ENCODE measurements at places on chromosomes 3 and 15. TPM values are rescaled to one million over a fixed set of nuclear protein-coding genes. Genes with fewer than 3 reads are reported as not detected.

GP5 gene
- total RNA-seq = not detected

DNA sequence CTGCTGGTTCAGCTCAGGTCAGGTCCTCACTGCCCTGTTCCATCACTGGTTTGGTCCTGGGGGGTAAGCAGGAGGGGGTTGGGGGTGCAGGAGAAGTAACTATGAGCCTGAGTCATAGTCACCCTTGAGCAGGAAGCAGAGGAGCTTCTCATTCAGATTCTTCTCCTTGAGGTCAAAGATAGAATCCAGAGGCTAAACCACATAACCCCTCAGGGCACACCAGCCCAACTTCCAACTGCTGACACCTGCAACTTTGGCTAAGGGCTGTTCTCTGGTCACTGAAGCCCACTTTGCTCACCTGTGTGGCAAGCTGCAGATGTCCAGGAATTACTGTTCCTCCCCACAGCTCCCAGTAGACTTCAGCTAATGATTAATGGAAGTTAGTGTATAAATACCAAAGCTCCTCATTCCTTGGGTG lies 48.8 kb upstream of the LRRFIP2 start:
- no peak for DNase-seq

GHSR gene
- total RNA-seq = not detected

LRTM1 gene
- total RNA-seq = not detected

DNA sequence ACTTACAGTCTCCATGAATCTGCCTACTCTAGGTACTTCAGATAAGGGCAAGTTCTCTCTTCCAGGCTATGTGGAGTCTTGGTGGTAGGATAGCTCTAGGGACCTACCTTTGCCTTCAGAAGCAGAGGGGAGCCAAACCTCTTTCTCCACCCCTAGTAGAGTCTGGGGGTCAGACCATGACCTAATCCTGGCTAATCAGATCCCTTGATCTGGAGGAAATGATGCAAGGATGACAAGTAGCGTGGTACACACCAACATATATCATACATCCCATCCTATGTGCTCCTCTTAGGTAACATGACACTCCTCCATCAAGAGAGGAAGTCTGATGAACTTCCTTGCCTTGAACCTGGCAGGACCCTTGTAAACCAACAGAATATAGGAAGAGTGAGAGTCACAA lies 15.4 kb upstream of the PLA2G4F start:
- DNase-seq = no peak

DNA sequence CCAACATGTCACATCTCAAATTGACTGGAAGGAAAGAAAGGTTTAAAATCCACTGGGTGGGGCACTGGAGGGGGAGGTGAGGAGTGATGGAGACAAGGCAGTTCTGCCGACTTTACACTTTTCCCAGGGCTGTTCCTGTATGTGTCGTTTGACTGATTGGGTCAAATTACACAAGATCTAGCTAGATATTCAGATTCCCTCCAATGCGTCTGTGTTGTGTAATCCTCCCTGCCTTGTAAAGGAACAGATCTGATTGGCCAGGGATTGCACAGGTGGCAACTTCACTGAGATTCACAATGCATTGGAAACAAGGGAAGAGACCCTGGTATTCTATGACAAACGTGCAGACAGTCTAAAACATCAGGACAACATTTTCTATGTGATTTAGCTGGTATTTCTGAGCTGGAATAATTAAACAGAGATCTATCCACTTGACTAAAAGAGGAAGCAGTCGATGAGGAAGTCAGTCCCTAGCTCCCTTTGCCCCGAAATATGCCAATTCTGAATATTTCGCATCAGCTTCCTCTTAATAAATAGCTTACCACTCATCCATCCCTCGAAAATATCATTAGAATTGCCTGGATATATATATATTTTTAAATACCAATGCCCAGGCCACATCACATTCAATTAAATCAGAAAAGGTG lies 312.9 kb downstream of the RORA start:
- DNase-seq = no peak

ROBO2 gene
- total RNA-seq = 0.28 TPM

DNA sequence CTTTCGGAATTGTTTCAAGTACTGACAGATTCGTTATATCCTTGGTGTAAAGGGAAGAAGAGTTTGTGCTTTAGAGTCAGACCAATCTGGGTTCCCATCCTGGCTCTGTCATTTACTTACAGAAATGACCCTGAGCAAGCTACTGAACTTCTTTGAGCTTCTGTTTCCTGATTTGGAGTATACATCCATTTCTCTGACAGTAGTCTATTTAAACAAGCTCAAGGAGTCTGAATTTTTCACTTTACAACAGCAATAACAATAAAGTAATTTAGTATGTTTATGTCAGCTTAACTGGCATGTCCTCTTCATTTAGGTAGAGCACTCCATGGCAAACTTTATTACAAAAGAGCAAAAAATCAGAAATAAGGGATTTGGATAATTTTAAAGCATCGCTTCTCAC lies 27.8 kb downstream of the FAM98B start:
- DNase-seq = no peak

GRCh38 chr3:89787979-89788378 lies 680.6 kb downstream of the EPHA3 start:
- DNase-seq = no peak

- no peak for DNase-seq
Observed at GRCh38 chr3:176208915-176209314, 988.4 kb downstream of the TBL1XR1 start.

DNA sequence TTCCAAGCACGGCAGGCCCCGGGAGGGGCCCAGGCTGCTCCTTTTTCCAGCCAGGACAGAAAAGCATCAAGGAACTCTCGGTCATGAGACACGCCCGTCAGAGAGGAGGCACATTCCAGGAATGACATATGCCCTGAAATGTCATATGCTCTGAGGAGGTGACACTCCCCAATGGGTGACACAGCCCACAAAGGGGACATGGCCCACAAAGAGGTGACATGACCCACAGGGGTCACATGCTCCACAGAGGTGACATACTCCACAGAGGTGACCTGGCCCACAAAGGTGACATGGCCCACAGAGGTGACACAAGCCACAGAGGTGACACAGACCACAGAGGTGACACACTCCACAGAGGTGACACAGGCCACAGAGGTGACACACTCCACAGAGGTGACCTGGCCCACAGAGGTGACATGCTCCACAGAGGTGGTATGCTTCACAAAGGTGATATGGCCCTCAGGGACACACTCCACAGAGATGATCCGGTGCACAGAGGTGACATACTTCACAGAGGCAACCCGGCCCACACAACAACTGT lies 79.2 kb downstream of the ABHD5 start:
- DNase-seq = peak; percentile 25

DNA sequence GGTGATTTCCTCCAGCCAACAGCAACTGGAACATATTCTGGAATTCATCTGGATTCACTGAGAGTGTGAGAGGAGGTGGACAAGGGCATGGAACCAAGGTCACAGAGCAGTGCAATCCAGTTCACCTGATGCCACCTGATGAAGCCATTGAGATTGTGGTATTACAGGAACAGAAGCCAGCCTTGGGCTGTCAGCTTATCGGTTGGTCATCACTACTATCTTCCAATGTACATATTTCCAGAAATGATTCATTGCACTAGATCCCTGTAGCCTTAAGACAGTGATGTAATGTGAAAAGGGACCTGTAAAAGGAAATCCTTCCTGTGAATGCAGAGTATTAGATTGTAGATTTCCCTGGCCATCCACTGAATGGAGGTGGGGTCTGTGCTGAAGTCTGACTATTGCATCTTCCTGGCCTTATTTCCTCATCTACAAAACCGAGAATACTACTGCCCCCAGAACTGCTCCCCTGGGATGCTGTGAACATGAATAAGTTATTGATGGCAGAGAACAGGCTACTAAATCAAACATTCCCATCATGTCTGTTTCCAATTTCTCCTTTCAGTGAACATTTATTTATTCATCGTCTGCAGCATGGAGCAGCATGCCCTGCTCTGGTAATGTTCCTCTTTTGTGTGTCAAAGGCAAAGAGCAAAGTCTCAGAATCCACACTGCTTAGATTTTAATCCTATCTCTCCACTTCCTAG lies 47.4 kb upstream of the TPM1 start:
- DNase-seq = no peak

- peak; percentile 26 for DNase-seq
Observed at GRCh38 chr3:85360742-85361387, 402.1 kb downstream of the CADM2 start.

DNA sequence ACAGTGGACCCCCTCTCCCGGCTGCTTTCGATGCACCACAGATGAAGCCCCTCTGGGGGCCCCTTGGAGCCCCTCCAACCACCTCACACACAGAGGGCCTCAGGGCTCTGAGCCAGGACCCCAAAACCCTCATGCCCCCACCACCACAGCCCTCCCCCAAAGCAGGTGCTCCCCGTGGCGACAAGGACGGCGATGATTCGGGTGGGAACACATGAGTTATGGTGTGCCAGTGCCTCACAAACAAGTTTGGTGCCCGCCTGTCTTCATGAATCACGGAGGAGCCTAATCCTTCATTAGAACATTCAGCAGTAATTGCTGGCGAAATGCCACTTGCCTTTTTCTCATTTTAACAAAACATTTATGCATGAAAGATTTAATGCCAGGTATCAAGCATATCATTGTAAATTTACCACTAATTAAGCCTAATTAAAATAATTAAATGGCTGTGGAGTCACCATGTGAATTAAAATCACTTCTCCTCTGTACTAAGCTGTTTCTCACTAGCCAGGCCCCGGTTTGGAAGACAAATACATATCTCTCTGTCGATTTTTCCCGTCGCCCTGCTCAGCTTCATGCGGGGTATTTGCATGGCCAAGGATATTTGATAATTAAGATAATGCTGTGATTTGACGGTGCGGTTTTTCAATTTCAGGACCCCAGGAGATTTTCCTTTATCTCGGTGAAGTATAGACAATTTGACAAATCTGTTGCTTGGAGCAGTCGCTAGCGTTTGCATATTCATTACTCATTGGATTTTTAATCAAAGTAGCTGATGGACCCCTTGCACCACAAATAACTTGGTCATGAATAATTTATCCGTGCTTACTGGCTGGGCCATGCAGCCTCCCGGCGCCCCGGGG lies 157.0 kb downstream of the TLE3 start:
- DNase-seq = no peak

DNA sequence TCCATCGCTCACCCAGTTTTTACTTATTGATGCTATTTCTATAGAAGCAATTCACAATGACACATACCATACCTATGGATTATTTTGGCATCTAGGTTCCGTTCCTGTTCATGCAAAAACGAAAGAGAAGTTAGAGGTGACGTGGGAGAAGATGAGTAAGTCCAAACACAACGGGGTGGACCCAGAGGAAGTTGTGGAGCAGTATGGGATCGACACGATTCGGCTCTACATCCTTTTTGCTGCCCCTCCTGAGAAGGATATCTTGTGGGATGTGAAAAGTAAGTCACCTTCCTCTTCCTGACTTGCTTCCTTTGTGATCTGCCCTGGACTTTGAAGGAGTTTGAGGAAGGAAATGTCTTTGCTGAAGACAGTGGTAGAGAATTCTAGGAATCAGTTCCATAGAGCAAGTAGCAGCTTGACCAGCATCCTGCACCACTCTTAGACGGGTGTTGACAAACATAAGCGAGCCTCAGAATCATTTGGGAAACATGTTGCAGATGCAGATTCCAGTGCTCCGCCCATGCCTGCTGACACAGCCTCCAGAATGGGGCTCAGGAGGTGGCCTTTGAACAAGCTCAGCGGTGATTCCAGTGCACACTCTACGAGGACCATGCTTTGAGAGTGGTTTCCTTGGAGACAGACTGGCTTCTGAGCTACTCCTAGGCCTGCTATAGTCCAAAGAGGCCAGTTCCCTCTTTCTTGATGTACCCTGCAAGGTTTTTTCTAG lies 78.4 kb upstream of the LIMD1 start:
- no peak for DNase-seq

FOXB1 gene
- total RNA-seq = not detected

GRCh38 chr3:129132097-129132866 lies 10.7 kb upstream of the RAB43 start:
- no peak for DNase-seq

DUOXA1 gene
- total RNA-seq = 0.67 TPM

SCN5A gene
- total RNA-seq = 0.47 TPM

- DNase-seq = no peak
Observed at GRCh38 chr15:92049290-92049989, 195.9 kb downstream of the SLCO3A1 start.

DNA sequence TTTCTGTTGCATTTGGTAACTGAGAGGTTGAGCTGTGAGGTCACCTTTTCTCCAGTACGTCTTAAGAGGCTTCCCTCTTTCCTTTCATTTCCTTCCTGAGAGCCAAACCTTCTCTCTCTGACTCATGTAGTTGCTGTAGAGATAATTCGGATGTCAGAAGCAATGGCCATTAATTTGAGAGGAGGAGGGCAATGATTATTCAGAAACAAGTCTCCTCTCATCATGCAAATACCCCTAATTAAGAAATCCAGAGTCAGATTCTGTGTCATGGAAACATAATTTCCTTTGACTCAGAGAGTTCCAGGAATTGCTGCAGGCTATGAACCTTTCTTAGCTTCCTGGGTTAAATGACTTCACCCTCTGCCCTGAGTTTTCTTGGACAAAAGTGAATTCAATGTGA lies 59.0 kb upstream of the GSK3B start:
- no peak for DNase-seq

DNA sequence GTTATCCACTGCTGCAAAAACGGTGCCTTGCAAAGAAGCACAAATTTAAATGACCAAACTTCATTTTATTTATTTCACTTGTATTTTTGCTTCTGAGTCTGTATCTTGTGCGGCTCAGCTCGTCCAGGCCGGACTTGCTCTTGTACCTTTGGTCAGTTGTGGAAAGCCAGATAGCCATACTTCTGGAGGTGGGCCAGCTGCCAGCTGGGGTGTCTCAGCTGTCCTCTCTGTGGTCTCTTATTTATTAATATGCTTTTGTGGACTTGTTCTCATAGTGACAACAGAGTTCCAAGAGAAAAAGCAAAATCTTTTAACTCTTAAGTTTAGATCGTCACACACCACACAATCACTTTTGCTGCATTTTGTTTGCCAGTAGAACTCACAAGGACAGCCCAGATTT lies 87.7 kb downstream of the IL1RAP start:
- no peak for DNase-seq

EPB42 gene
- not detected for total RNA-seq

DNA sequence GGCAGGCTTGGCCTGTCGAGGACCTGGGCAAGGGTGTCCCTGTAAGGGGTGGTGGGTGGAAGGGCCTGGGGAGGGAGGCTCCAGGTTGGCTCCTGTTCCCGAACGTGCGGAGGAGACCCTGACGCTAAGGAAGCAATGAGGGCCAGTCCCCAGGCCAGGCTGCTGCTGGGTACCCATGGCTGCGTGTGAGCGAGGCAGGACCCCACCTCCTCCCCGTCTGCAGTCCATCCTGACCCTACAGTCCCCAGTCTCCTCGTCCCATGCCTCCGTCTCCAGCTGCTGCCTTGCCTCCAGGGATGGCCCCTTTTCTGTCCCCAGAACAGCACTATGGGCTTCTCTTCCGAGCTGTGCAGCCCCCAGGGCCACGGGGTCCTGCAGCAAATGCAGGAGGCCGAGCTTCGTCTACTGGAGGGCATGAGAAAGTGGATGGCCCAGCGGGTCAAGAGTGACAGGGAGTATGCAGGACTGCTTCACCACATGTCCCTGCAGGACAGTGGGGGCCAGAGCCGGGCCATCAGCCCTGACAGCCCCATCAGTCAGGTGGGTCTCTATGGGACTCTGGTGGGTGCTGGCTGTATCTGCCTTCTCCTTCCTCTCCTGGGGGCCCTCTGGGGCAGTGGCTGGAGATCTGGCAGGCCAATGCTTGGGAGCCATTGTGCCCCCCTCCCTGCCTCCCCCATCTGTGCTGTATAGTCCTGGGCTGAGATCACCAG lies 571 bp downstream of the FES start:
- no peak for DNase-seq
